ENCODE measurements at places on chromosomes 16 and 17.

- DNase-seq = peak; percentile 20
Observed at GRCh38 chr17:1713878-1714426, 3.8 kb upstream of the TLCD2 start.

- no peak for DNase-seq
Observed at GRCh38 chr16:53511403-53512280, 8.6 kb upstream of the AKTIP start.

DNA sequence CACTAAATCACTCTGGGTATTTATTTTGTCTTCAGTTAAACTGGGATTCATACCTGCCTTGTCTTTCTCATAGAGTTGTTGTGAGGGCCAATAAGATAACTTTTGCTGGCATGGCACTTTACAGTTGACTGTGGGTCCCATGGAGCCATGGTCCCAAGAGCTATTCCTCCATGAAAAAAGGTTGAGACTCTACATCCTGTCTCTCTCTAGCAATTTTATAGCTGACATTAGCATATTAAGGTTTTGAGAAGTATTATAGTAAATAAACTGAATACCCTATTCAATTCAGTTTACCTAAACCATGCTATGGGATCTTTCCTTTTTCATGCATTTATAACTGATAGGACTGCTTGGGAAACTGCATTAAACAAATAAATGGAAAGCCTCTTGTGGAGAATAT lies 17.4 kb downstream of the OGFOD1 start:
- no peak for DNase-seq

GRCh38 chr17:17172990-17173389 lies 33.1 kb downstream of the PLD6 start:
- DNase-seq = no peak

DNA sequence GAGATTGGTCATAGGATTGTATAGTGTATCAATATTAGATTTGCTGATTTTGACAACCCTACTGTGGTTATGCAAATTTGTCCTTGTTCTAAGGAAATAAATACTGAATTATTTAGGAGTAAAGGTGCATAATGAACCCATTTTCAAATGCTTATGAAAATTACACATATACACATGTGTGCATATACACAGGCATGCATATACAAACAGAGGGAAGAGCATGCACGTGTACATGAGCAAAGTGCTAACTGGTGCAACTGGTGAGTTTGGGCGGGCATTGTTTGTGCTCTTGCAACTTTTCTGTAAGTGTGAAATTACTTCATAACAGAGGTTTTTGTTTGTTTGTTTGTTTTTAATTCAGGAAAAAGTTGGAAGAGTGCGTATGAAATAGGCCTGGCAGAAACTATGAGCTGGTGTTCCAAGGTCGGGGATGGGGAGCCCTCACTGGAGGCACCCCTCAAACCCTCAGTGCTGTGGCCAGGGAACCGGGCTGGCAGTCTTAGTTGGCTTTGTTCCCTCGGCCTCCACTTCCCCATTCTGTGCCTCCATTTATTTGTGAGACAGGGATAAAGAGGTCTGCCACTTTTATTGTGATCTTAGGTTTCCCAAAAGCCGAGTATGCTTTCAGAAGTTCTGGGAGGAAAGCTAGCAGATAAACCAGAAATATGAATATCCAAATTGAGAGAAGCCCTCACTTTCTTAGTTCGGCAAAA lies 5.8 kb downstream of the DEXI start:
- DNase-seq = no peak

DNA sequence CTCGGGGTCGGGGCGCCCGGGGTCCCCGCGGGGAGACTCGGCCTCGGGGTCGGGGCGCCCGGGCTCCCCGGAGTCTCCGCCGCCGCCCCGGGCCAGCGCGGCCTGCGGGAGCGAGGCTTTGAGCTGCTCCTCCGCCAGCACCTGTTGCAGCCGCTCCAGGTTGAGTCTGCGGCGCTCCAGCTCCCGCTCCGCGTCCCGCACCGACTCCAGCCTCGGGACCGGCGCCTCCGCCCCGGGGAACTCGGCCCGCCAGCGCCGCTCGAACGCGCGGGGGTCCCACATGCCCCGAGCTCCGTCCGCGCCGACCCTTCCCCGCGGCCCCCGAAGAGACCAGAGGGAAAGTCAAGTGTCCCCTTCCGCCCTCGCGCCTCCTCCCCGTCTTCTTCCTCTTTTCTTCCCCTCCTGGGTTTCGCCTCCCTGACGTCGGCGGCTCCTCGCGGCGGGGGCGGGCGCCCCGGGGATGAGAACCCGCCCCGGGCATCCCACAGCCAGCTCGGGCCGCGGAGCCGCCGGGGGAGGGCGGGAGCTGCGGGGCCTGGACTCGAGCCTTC lies 40.8 kb upstream of the BHLHA9 start:
- DNase-seq = peak; percentile 46

DNA sequence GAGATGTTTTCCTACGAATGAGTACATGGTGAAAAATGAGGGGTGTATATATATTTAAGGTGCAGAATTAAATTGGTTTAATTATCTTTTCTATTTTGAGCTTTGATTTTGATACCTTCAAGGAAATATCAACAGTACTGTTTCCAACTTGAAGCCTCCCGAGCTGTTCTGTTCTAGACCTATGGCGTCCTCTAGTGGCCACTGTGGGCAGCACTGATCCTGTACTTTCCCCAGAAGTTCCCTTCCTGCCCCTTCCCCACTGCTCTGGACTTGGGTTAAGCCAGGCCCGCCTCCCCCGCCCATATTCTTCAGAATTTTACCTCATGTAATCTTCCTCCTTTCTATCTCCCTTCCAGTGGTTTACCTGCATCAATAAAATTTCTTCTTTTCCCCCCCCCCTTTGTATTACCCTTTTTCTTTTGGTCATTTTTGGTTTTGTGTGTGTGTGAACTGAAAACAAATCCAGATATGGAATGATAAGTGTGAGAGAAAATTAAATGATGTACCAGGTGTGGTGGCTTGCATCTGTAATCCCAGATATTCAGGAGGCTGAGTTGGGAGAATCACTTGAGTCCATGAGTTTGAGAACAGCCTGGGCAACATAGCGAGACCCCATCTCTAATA lies 1643.5 kb downstream of the TP53TG3F start:
- DNase-seq = no peak

DNA sequence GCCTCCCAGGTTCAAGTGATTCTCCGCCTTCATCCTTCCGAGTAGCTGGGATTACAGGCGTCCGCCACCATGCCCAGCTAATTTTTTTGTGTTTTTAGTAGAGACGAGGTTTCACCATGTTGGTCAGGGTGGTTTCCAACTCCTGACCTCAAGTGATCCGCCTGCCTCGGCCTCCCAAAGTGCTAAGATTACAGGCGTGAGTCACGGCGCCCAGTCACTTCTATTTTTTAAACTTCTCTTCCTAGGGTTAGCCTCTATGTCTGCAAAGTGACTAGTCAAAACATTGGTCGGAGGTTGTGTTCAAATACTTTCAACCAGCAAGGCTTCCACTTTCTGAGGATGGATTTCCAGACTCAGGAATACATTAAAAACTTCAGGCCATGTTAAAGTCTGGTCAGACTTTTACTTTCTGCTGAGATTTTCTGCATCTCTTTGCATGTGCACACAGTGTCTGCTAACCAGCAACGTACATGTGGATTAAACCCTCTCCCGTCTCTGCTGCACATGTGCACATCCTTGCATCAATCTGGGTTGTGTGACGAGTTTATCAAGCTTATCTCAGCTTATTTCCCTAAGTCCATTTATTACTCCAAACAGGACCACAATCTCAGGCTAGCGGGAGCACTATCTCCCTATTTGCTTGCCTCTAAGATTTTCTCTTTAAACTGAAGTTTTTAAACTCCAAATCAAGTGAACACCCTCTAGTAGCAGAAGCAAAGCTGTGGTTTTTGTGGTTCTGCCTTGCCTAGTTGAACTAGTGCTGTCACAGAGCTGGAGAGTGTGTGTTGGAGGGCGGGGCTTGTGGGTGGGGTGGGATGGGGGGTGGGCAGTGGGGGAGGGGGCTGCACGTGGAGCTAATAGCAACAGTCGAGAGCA lies 525.2 kb upstream of the GOT2 start:
- DNase-seq = peak; percentile 14

DNA sequence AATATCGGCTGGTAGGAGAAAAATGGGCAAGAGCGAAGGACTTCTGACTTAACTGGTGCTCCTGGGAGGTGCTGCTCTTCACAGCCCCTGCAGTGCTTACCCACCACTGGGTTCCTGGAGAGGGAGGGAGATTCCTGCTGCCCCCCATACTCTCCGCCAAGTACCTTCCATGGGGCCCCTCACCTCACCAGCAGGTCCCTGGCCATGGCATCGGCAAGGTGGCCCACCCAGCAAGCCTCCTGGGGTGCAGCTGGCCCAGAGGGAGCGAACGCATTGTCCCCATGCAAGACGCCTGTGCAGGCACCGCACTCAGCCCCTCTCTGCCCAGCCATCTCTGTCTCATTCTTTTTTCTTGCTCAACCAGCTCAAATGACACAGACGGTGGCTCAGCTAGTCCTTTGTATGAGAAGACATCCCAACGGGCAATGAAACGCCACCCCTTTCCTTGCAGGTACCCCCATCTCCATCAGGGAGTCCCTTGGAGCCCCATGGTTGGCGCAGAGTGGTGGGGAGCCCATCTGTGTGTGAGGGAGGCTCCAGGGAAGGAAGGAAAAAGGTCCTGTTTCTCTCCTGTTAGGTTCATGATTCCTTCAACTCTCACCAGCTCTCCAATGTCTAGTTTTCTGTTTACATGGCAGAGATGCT lies 9.6 kb upstream of the ALDH3A1 start:
- no peak for DNase-seq

DNA sequence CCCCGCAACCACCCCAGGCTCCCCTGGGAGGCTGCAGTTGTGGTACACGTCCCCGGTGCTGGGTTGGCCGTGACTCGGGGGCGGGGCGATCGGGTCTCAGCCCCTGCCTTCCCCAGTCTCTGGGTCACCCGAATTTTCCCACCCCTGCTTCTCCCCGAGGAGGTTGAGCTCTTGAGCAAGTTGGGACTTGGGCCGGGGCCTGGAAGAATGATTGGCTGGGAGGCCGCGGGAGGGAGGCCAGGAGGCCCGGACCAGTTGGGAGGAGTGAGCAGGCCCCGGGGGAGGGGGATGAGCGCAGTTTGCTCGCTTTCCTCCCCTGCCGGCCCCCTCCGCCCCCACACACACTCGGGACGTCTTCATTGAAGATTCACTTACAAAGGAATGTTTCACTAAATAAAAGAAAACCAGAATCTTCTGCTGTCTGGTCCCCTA lies 4.5 kb upstream of the HEXIM1 start:
- no peak for DNase-seq

- no peak for DNase-seq
Observed at GRCh38 chr16:35195864-35196216, 1736.4 kb downstream of the TP53TG3F start.

GRCh38 chr16:568401-569258 lies 1.1 kb upstream of the PIGQ start:
- DNase-seq = no peak

- DNase-seq = no peak
Observed at GRCh38 chr16:86963600-86964575, 353.3 kb downstream of the C16orf95 start.

DNA sequence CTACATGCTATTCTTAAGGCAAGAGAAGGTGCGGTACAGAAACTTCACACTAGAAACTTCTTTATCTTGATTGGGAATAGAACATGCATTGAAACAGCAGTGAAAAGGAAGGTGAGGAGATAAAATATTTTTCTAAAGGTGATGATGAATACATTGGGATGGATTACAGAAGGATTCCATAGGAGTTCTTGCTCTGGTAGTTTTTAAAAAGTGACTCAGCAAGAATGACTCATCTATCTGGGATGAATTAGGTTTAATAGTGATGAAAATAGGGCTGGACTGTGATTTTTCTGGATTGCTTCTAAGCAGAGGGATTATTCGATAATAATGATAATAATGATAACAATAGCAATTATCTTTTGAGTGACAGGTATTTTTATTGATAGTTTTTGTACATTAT lies 65.6 kb upstream of the HS3ST4 start:
- no peak for DNase-seq

GRCh38 chr17:72488555-72489271 lies 367.9 kb downstream of the SOX9 start:
- DNase-seq = no peak

DNA sequence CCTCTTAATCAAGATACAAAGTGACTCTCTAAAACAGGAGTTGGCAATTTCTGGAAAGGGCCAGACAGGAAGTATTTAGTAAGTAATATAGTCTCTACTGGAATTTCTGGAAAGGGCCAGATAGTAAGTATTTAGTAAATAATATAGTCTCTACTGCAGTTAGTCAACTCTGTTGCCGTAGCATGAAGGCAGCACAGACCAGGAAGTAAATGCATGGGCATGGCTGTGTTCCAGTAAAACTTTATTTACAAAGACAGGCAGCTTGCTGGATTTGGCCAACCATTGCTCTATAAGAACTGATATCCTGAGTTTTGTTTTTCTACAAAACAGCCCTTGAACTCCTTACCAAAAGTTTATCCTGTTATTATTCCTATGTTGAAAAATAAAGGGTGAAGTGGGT lies 16.9 kb downstream of the LDAF1 start:
- DNase-seq = no peak

DNA sequence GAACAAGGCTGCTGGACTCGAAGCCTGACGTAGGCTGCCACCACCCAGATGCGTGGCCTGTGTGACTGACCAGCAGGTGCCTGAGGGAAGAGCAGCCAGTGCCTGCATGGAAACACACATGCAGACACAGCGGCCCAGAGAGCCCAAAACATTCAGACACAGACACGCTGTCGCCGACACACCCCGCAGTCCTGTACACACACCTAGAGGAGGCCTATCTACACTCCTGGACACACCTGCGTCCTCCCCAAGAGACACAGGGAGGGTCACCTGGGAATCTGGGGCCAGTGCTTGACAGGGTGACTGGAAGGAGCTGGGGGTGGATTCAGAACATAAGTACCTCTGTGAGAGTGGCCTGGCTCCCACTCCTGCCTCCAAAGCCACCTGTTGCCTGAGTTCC lies 6.1 kb upstream of the TSPOAP1 start:
- DNase-seq = no peak

GRCh38 chr16:68833251-68833650 lies 10.1 kb upstream of the TANGO6 start:
- no peak for DNase-seq

DNA sequence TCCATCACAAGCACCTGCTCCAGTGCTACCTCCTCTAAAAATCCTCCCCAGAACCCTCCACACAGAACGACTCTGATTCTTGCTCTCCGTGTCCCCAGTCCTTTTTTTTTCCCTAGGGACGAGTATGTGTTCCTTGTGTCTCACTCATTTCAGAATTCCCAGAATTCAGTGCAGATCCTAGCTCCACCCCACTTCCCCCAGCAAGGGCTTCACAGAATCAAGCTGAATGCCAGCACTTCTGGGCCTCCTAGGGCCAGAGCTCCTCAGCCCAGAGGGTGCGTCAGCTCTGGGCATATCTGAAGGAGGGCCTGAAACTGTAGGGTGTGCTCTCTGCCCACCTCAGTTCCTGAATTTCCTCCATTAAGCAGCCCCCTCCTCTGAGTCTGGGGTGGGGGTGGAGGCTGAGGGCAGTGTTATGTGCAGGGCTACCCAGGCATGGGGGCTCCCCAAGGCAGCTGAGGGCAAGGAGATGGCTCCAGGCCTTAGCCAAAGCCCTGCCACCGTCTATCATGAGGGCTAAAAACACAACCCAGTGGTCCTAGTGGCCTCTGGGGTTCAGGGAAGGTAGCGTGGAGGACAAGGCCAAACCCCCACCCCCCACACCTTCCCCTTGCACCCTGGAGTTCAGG lies 6.5 kb downstream of the UNC119 start:
- no peak for DNase-seq

GRCh38 chr16:17696616-17697015 lies 225.9 kb upstream of the XYLT1 start:
- no peak for DNase-seq
